ENCODE measurements at places on chromosomes 4 and X. TPM values are rescaled to one million over a fixed set of nuclear protein-coding genes. Genes with fewer than 3 reads are reported as not detected.

DNA sequence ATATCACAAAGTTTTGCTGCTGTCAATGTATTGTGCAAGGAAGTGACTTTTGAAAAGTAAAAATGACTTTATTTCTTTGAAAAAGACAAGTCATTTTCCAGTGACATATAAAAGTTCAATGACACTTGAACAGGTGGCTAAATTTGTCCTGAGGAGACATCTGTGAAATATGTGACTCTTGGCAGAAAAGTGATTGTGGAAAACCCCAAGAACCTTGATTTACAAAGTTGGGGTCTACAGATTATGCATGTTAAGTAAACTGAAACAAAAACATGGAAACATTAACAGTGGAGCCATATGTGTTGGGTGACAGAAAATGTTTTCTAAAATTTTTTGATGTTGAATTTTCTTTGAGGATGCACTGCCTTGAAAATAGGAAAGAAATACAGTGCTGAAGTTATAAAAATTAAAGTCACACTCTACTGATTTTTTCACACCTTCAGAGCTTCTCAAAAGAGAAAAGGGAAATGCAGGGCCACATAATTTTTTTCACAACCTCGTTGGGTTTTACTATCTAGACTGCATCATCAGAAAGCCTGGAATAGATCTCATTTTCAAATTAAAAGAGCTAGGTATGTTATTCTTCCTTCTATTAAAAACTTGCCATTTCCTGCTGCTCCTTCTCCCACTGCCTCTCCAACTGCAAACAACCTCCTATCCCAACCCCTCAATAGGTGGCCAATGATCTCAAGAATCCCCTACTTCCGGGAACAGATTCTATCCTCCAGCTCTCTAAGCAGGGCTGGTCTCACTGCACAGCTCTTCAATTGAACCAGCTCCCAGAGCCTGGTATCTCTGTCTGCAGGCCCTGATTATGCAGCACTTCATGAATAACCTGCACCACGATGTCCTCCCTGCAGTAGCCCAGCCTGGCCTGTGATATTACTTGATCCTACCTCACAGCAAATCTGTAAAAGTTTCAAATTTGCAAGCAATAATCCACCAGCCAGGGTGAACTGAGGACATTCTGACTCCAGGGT is 570.8 kb upstream of the CPEB2 start:
- DNase-seq, result no peak

DNA sequence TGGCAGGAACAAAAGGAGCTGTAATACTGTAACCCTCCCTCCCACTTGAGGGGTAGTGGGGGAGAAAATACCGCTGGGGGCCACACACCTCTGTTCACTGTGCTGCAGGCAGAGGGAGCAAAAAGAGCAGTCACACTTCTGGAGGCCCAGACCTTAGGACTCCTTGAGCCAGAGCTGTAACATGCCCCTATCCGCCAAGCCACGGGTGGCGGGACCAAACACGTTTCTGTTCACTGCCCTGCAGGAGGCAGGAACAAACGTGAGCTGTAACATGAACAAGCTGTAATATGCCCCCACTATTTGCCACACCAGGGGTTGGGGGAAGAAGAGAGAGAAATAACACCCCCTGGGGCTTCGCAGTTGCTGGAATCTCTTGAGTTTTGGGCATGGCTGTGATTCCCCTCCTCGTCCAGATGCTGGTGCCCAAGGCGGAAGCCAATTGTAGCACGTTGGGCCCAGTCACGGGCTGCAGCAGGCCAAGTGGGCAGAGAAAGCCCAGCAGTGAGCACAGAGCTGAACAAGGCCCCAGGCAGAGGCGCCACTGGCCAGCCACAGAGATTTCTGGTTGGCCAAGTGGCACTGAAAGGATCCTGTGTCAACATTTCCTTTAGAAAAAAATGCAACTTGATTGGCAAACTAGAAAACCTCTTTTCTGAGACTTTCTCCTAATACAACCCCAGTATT is 509.7 kb downstream of the INPP4B start:
- no peak for DNase-seq

DNA sequence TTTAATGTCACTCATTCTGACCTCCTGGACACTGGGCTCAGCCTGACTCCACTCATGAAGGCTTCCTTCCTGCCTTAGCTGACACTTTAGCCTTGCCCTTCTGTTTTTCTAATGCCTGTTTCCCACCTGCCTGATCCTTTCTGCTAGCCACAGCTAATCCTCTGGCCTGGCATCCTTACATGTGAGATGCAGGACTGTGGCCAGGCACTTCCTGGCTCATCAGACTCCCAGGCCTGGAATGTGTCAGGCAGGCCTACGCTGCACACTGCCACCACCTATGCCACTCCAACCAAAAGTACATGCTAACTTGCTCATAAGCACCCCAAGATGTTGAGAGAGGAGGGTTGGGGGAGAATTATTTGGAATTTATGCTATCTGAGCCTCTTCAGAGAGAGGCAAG is 138.8 kb upstream of the NALF2 start:
- DNase-seq, result no peak

DNA sequence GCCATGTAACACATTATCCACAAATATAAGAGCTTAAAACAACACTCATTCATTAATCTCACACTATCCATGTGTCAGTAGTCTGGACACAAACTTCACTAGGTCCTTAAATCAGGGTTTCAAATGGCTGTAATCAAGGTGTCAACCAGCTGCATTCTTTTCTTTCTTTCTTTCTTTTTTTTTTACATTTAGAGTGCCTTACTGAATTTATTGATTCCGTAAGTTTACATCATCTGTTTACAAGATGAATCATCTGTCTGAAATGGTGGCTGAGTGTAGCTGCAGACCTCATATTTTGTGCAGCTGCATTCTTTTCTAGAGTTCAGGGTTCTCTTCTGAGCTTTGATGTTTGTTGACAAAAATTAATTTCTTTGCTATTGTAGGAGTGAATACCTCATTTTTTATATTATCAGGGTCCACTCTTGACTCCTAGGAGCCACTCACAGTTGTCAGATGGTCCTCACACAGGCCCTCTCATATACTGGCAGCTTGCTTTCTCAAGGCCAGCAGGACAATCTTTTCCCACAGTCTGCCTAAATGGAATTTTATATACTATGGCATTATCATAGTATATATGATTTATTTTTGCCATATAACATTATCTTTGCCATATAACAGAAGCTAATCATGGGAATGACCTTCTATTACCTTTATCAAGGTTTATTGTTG is 37.8 kb downstream of the SPOCK3 start:
- DNase-seq, result no peak

The CYTL1 gene
- total RNA-seq, result 5.1 TPM

The DKK2 gene
- total RNA-seq, result 0.58 TPM

GRCh38 chrX:50815120-50815519 is 1.1 kb upstream of the SHROOM4 start:
- DNase-seq, result no peak

GRCh38 chr4:169266661-169267060 is 4.1 kb downstream of the SH3RF1 start:
- no peak for DNase-seq

The MEPE gene
- total RNA-seq, result not detected

DNA sequence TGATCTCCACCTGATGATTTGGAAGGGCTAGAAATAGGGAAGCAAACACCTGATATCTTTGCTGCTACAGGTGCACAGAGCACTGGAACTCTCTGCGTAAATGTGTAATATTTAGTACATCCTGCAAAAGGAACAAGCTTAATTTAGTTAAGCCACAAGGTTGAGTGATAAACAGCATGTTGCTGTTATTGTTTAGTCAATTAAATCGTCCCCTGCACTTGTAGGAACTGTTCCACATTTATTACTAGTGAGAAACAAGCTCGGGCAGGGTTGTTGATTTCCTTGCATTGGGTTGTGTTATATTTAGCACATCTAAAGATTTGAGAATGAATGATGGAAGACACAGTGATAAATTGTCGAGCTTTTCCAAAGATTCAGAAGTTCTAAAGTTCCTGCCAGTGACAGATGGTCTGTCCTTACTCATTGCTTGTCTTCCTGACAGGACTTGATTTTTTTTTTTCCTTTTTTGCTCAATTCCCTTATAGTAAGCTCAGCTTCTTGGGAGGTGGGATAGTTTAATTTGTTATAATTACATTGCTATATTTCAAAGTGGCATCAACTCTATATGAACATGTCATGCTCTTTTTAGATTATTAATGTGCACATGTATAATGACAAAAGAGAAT is 627.0 kb upstream of the ATOH1 start:
- no peak for DNase-seq

The LRCH2 gene
- 3.8 TPM for total RNA-seq

The TEX11 gene
- total RNA-seq, result not detected

DNA sequence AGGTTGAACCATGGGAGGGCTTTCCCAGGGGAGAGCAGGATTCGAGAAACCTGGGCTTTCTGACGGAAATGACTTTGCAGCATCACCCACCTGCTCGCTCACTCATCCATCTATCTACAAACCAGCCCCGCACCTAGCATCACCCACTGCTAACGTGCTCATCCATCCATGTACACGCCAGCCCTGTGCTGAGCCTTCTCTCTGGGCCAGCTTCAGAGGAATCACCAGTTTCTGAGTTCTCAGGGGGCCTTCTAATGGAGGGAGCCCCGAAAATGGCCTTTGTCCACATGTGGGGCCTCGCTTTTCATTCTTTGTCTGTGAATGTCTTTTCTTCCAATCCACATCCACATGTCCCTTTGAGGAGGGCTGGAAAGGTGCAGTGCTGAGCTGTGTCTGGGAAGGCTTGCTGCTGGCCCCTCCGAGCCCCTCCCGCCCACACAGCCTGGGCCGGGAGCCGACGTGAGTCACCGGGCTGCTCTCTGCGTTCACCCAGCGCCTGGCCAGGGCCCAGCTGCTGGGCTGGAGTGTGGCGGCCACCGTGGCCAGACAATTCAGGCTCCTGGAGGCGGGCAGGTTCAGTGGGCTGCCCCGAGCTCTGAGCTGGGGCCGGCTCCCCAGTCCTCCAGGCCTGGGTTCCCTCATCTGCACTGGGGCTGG is 14.7 kb downstream of the SORCS2 start:
- peak; percentile 64 for DNase-seq

The UGT2B11 gene
- not detected for total RNA-seq

GRCh38 chrX:129568349-129568748 is 28.3 kb downstream of the OCRL start:
- no peak for DNase-seq

DNA sequence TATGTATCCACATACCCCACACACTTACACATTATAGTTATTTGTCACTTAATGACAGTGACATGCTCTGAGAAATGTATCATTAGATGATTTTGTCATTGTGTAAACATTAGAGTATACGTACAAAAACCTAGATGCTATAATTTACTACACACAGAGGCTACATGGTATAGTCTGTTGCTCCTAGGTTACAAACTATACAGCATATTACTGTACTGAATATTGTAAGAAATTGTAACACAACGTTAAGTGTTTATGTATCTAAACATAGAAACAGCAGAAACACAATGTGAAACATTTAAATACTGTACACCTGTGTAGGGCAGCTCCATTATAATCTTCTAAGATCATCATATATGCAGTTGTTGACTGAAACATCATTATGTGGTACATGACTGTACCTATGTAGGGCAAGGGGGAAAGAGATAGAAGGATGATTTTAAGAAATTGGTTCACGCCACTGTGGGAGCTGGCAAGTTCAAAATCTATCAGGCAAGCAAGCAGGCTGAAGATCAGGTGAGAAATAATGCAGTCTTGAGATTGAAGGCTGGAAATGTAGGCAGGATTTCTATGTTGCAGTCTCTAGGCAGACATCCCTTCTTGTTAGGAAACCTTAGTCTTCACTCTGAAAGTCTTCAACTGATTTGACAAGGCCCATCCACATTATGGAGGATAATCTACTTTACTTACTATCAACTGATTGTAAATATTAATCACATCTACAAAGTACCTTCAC is 78.0 kb upstream of the CPEB2 start:
- DNase-seq, result no peak

DNA sequence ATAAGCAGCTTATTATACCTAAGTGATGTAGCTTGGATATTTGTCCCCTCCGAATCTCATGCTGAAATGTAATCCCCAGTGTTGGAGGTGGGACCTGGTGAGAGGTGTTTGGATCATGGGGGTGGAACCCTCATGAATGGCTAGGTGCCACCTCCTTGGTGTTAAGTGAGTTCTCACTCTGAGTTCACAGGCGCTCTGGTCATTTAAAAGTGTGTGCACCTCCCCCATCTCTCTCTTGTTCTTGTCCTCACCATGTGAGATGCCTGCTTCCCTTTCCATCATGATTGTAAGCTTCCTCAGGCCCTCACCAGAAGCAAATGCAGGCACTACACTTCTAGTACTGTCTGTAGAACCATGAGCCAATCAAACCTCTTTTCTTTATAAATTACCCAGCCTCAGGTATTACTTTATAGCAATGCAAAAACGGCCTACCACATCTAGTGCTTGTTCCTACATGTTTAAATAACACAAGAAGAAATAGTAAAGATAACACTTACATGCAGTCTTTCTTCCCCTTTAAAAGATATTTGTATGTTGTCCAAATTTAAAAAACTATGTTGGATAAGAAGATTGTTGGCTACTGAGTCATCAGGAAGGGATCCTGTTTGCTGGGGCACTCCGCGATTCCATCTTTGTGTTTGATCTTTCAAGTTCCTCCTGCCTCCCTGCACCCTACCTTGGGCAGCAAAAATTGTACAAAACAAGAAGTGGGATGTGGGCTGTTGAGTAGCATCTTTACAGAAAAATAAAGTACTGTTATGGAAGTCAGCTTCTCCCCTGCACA is 29.7 kb downstream of the PPP1R2C start:
- no peak for DNase-seq

The F8A2 gene
- not detected for total RNA-seq

The ZNF157 gene
- total RNA-seq, result not detected

The GPR50 gene
- total RNA-seq, result not detected

DNA sequence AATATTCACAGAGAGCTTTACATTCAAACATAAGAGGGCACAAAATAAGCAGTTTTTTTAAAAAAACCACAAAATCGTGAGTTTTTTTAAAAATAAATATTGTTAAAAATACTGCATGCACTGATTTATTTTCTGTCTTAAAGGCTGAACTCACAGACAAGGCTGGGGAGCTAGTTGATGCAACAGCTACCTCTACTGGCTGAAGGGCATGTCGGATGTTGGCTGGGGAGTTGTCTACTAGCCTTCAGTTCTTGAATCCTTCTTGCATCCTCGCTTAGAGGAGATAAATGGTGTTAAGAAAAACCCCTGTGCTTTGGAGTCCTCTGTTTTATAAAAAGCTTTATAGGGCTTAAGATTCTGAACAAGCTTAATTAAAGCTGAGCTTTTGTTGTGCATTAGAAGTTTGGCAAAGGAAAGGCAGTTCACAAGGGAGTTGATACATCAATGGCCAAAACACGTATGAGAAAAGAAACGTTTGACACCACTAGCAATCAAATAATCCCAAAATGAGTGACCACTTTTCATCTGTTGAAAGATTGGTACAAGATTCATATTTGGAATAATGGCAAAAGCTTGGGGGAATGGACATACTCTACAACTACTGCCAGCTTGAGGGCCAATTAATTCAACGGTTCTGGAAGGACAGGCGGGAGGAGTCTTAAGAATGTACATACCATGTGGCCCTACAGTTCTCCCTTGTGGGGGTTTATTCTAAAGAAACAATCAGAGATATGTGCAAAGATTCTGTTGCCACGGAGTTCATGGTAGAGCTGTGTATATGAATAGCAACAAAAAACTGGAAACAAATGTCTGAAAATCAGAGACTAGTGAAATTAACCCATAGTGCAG is 94.7 kb downstream of the SEL1L3 start:
- peak; percentile 42 for DNase-seq

GRCh38 chr4:6873792-6874461 is 35.7 kb upstream of the TBC1D14 start:
- DNase-seq, result peak; percentile 82
